MCF 10A (cell line): ENCODE measurements at places on chromosomes 7 and 10.

- DNase-seq: no peak
Observed at GRCh38 chr10:4181081-4181480, 396.1 kb upstream of the KLF6 start.

DNA sequence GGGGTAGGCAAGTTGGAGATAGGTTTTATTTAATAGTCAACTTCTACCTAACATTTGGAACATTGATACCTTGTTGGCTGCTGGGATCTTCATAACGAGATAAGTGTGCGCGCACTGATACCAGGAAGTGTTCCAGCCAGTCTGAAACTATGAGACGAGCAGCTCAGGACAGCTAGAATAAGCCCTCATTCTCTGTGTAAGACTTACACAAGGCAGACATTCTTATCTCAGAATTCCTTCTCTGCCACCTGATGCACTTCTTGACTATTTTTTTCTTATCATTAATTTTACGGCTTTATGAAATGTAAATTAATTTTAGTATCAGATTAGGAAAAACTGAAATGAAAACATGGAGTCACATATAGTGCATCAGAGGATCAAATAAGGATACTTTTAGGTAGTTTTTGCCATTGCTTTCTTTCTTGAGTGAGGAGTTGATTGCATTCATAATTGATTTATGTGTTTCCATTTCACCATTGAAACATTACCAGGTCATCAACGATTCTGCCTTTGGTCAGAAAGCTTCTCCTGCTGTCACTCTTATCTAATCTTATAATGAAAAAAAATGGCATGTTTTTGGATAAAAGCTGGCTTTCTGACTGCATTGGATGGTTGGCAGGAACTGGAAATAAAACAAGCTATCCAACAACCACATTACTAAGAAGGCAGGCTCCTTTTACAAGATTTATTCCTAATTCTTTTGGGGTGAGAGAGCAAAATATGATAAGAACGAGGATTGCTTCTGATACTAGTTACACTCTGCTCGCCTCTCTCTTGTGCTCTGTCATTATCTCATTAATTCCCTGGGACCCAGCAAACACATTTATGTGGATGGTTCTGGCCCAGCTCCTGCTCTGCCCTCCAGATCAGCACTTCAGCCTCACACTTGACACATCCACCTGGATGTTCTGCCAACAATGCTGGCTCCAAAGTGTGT is 40.4 kb upstream of the ABCB5 start:
- no peak for DNase-seq

- peak; percentile 59 for DNase-seq
Observed at GRCh38 chr7:80231707-80232106, 97.1 kb downstream of the GNAI1 start.

DNA sequence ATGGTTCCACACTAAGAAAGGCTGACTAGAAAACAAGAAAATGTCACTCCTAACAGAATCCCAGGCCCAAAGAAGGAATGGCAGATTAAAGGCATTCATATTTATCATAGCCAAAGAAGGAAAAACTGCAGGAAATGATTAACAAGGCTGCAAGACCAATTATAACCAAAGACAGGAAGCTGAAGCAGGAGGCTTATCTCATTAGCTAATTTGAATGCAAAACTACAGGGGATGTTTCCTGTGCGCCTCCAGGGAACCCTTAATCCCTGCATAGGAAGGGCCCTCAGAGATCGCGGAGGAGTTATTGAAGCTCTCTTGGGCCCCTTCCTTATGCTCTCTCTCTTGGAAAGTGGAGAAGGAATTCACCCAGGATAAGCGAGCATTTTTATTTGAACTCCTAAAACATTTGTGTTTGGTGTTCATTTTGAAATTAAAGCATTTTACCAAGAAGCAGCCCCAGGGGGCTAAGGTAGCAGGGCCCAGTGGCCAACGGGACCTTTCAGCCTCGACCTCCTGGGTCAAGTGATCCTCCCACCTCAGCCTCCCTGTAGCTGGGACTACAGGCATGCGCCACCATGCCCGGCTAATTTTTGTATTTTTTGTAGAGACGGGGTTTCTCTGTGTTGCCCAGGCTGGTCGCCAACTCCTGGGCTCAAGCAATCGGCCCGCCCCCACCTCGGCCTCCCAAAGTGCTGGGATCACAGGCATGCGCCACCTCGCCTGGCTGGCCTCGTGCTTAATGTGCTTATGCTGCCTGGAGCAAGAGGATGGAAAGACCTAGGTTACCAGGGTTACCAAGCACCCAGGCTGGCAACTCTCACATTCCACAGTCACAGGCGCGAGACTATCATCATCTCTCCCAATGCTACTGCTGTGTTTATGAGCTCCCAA is 24.1 kb upstream of the PROSER2 start:
- DNase-seq: no peak

DNA sequence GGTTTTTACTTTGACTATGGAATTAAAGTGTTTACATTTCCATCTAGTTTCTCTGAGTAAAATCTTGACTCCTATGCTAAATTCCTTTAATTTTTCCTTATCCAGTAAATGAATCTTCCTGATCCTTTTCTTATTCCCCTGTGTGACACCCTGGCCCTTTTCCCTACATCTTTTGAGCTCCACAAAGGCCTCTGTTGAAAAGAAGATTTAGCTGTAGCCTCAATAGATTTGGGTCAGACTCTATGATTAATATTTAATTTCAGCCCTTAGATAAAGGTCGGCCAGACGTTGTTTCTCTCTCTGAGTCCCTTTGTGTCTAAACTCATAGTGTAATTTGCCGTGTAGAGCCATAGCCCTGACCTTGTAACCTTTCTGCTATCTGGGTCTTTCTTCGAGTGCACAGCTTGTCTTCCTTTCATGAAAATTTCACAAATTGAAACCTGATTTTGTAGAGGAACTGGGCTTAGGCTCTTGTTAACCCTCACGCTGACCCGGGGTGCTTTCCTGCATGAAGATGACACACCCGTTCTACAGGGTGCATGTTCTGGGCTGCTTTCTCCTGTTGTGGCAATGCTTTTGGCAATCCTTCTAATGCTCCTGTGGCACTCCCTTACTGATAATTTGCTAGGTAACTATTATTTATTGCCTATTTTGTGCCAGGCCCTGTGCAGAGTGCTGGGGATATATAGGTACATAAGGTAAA is 21.2 kb downstream of the LSMEM1 start:
- DNase-seq: no peak

- no peak for DNase-seq
Observed at GRCh38 chr7:157652954-157653826, 316.4 kb downstream of the DNAJB6 start.

GRCh38 chr7:152392254-152392653 is 43.5 kb downstream of the KMT2C start:
- no peak for DNase-seq

DNA sequence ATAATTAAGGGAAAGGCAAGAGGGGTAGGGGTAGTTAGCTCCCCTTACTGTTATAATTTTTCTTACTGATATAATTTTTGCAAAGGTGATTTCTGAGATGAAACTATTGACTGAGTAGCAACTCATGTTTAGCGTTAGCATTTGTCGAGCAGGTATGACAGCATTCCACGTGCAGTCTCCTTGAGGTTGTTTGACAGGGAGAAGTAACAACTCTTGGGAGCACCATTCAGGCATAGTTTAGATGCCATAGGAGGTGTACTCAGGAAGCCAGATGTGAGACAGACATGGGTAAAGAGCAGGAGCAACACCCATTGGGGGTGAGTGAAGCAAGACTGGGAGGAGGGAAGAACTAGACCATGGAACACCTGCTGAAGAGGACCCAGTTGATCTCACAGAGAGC is 96.6 kb upstream of the KLF6 start:
- DNase-seq: no peak

DNA sequence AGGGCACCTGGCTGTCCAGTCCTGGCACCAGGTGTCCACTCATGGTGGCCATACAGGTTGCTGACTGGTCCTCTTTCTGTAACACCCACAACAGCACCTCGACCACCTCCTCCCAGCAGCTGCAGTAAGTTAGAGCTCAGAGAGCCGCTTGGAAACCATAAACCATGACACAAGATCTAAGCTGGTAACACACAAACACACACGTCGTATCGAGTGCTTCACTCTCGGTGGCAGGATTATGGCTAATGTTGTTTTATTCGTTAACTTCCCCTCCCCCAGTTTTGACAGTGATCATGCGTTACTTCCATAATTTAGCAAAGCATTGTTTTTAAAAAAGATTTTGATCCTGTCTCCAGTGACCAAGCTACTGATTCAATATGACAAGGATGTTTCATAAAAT is 59.7 kb downstream of the CAMK2B start:
- no peak for DNase-seq

DNA sequence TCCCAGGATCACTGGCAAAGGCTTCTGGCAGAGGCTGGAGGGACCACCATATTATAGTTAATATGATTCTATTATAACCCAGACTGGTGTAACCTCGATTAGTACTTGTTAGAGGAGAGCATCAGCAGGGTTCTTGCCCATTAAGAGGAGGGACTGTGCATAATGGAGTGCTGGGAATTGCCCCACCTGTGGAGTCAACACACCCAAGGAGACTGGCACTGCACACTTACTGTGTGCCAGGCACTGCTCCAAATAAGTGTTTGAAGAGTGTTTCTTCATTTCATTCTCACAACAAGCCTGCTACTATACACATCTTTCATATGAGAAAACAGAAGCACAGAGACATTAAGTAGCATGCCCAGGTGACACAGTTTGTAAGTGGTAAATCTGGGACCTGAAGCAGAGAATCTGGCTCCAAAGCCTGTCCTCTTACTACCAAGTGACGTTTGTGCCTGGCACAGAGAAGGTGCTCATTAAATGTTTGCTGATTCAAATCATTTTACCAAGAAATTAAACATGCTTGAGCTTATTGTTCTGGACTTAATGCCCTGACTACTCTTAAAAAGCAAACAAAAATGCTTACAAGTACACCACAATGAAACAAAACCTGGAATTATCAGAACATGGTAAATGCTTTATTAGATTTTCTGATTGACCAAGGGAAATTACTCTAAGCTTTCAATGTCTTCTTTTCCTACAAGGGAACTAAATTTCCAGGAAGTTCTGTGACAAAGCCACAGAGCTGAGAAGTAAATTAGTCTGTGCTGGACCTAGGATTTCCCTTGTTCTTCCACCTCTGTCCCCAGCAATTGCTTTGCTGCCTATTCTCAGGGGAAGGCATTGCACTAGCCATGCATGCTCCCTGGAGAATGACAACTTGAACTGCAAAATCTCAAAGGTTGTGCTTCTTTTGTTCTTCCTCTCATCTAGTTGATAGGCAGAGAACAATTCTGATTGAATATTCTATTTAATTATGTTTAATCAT is 809 bp downstream of the SLC13A1 start:
- DNase-seq: no peak

DNA sequence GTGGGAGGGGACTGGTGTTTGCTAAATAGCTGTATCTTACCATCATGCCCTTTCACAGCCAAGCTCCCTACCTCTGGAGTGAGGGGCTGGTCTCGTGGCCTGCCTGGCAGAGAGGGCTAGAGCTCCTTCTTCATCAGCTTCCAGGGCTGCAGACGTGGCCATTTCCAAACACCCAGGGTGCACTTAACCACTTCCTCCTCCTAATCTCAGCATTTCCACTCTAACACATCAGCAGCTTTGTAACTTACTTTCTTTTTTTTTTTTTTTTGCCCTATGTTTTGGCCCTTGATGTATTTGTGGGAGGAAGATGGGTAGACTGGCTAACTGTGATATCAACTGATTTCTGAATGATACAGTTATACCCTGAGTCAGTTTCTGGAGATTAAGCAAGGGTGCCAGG is 27.4 kb downstream of the LRRC4 start:
- no peak for DNase-seq

GRCh38 chr7:46568420-46569132 is 647.5 kb upstream of the IGFBP3 start:
- peak; percentile 42 for DNase-seq

DNA sequence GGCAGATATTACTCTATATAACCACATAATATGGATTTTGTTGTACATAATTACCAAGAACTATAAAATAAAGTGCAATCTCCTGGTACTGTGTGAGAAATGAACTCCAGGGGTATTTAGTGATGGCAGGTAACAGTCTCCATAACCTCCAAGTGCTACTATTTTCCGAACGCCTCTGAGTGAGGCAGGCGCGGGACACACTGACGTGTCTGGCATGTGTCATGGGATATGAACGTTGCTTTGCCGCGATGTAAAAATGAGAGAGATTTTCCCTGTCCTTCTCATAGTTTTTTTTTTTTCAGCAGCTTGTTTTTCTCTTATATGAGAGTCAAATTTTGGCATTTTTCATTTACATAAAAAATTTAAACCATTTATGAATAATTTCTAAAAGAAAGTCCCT is 3.6 kb downstream of the ADARB2 start:
- DNase-seq: peak; percentile 57

DNA sequence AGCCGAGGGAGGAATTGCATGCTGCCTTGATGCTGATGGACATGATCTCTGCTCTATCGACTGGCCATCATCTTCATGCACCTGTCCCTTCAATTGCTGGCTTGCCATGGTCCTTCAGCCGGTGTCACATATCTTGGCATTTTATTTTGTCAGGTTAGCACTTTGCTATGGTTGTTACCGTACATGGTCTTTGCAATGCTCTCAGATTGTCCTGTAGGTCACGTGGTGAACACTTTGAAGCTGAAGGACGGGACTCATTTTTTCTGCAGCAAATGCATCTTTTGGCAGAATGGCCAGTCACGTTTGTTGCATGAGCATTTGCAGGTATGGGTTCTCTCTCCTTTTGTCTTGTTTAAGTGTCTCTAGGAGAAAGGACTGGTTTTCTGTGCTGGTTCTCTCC is 326.8 kb upstream of the SHH start:
- no peak for DNase-seq

GRCh38 chr7:68511281-68511680 is 1087.0 kb upstream of the AUTS2 start:
- DNase-seq: no peak

GRCh38 chr10:3828404-3829155 is 43.6 kb upstream of the KLF6 start:
- peak; percentile 55 for DNase-seq

DNA sequence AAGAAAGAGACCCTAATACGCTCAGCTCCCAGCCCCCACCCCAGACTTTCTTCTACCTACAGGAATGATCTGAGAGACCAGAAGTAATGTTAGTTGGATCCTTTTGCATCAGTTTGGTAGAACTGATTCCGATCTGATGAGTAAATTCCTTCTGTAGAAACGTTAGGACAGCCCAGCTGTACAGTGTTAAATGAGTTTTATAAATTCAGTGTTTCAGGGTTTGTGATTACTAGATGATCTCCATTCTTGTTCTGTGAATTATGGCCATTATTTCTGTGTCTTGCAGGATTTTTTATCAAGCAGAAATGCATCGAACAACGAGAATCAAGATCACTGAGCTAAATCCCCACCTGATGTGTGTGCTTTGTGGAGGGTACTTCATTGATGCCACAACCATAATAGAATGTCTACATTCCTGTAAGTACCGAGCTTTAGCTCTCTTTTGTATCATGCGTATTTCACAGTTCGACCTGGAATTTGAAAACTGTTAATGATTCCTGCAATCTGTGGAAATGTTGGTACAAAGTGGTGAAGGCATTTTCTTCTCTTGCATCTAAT is 5.3 kb downstream of the BMI1 start:
- DNase-seq: no peak
